ENCODE measurements at places on chromosomes 4 and X. TPM values are rescaled to one million over a fixed set of nuclear protein-coding genes. Genes with fewer than 3 reads are reported as not detected.

Gene WDR17
- polyA plus RNA-seq, result 1.1 TPM

- DNase-seq, result no peak
Measured at GRCh38 chr4:39442998-39443397, 15.7 kb downstream of the RPL9 start.

- peak; percentile 35 for DNase-seq
Measured at GRCh38 chr4:133151341-133151690, 2.2 kb downstream of the PCDH10 start.

DNA sequence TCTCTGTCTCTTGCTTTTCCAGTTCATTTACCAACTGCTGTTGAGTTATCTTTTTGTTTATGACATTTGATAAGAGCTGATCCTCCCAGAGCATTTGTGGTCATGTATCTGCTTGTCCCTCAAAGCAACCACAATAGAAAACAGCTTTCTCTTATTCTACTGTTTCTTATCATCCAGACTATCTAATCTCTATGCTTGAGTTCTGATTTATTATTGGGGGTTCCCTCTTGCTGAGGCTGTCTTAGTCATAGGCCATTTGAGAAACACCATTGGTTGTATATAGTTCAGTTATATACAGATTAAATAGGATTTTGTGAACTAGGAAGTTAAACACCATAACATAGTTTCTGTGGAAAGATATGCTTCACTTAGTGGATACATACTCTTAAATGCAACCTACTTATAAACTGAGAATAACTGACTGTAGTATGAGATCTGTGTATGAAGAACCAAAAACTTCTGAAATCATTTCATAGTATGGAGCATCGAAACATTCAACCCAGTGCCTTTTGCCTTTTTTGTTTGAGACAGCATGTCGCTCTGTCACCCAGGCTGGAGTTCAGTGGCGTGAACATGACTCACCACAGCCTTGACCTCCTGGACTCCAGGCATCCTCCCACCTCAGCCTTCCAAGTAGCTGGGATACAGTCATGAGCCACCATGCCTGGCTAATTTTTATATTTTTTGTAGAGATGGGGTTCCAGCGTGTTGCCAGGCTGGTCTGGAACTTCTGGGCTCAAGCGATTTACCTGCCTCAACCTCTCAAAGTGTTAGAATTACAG is 75.8 kb downstream of the STIM2 start:
- DNase-seq, result no peak

Measured in hepatocyte (in vitro differentiated cells).